AG09319 (cell line): ENCODE measurements at places on chromosomes 7 and 10.

DNA sequence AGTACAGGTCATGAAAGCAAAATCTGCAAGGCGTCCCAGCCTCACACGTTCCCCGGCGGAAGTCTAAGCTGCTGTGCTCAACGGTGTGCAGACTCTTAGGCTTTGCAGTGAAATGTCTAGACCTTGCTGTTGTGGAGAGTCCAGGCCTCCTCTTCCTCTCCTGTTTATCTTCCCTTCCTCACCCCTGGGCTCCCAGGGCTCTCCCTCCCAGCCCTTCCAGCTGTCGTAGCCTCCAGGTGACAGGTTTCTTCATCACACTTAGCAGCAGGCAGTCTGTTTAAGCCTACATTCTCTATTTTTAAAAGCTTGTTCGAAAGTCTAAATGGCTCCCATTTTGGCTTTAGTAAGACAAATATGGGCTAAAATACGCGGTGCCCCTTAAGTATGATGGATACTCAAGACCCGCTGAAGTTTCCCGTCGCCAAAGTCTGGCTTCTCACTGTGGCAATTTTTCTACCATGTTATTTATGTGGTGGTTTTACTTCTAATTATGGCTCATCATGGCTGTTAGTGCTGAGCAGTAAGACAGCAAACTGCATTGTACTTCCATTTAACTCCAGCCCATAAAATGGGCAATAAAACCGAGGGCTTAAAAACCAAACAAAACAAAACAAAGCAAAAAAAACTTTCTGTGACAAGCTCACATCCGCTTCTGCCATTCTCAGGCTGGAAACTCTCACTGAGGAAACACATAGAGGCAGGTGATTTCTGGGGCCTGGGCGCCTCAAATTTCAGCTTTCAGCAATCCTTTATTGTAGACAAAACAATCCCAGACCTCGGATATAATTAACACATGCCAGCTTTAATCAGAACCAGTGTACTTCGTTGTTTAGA lies 243.2 kb downstream of the SNX10 start:
- no peak for DNase-seq

GRCh38 chr10:53430127-53430891 lies 657.7 kb upstream of the MBL2 start:
- DNase-seq: no peak

GRCh38 chr7:94412762-94413322 lies 18.1 kb downstream of the COL1A2 start:
- DNase-seq: no peak

DNA sequence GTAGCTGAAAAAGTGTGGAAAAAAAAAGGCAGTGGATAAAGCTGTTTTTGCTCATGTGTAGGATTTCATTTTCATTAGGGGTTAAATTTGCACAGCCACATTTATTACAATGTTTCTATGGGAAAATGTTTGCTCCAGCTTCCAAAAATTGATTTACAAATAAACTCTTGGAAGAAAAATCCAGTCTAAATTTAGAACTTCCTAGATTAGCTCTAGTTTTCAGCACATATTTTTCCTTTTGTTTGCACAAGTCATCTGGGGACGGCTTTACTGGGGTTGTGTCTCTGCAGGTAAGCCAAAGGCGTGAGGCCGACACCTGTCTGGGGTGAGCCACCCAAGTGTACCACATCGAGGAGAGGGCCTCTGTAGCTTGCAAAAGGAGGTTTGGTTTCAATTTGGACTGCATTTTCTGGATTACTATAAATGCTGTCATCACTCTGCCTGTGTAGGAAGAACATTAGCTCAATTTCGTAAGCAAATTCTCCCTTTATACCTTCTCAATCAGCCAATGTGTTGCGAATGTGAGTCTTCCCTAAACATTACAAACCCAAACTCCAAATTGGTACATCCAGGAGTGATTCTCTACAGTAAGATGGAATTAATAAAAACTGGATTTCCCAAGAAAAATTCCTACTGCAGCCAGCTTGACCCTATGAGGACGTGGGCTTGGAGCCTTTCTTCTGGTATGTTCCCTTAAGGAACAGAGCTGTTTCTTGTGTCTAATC lies 89.5 kb upstream of the ZNF438 start:
- no peak for DNase-seq

GRCh38 chr7:5489991-5490536 lies 66.4 kb upstream of the TNRC18 start:
- DNase-seq: no peak

- no peak for DNase-seq
Observed at GRCh38 chr7:74606101-74606908, 51.2 kb upstream of the GTF2I start.

- no peak for DNase-seq
Observed at GRCh38 chr10:27197980-27198620, 42.5 kb downstream of the ACBD5 start.

- no peak for DNase-seq
Observed at GRCh38 chr10:551373-552252, 137.9 kb downstream of the DIP2C start.

DNA sequence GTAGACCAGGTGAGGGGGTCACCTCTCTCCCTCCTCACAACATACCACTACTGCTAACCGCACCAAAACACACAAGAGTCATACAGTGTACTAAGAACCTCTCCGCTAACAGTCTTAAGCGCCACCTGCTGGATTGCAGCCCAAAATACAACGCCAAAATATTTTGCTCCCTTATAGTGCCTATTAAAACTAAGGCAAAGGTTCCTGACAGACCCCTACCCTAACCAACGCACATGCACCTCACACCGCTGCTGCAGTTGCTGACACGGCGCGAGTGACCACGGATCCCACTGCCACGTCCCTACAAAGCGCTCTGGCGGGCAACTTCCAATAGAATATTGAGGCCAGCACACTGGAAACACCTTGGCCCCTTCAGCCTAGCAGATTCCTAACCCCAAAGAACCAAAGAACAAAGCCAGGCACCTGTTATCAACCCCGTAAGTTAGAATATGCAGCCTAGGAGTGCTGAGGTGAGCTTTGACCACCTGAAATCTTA lies 563.6 kb upstream of the SEMA3D start:
- peak; percentile 10 for DNase-seq

DNA sequence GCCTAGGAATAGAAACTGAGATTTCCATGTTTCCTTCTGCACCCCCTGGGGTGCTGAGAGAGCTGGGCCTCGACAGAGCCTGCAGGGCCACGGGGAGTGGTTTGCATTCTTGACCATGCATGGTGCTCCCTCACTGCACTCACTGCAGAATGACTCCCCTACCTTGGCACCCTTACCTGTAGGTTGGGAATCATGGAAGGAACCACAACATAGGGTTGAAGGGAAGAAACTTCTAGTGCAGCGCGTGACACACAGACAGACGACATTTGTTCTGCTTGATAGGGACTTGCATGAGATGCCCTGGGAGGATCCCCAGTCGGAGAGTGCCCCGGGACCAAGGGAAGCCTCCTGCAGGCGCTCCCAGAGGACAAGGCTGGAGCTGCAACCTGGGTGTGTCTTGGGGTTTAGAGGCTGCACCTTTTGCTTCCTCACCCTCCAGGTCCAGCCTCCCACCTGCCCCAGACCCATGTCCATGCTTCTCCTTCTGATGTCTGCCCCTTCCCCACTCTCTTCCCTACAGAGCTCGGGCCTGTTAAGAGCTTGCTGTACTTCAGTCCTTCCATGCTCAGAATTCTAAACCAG lies 245.2 kb downstream of the ABCA13 start:
- DNase-seq: no peak

DNA sequence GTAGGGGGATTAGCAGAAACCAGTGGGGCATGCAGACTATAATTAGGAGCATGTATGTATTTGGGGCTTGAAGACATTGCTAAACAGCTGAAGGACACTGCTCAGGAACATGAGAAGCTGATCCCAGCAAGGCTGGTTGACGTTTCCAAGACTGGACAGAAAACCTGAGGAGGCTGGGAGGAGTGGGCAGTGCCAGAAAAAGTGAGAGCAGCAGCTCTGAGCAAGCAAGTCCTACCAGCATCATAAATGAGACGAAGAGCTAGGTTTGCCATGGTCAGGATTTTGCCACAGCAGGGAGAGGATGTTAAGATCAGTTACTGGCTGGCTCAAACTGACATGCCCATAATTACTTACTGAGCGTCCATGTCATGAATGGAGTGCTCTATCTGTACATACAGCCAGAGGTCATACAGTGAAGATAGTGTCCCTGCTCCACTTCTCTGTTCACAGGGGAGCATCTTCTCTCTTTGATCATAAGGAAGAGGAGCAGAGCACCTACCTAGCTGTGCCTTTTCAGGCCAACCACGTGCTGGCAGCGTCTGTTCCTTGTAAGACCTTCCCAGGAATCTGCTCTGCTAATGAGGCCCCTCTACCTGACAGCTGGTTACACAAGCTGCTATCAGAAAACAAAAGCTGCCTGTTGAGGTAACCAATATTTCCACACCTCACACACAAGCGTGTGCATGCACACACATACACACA lies 44.7 kb downstream of the PDE1C start:
- no peak for DNase-seq

- DNase-seq: no peak
Observed at GRCh38 chr10:68163735-68164134, 54.4 kb downstream of the MYPN start.

DNA sequence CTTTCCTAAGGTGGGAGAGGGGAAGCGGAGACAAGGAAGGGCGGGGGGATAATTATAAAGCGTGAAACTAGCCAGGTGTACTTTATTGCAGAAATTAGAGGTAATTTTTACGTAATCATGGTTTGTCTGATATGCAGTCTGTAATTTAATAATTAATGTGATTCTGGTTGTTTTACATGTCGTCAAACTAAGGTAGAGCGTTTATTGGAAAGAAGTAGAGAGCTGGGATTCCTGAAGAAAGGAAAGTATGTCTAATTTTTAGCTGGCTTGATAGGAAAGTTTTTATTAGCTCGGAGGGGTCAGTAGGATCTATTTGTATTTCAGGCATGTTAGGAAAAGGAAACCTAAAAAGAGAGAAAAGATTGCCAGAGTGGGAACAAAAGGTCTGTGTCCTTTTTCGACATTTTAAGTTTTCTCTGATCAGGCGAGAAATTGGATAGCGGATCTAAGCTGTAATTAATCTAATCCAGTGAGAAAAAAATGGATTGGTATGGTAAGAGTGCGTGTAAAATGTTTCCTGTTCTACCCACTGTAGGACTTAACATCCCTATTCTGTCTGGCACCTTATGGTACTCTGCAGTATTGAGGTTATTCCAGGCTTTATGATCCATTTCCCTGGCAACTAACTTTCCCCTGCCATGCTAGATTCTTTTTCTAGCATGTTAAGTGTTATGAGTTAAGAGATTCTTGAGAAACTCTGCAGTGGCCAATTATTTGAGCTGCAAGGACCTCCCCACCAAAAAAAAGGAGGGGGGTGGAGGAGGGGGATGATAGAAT lies 1.4 kb downstream of the CELF2 start:
- DNase-seq: no peak

- DNase-seq: no peak
Observed at GRCh38 chr7:135939261-135939812, 37.8 kb downstream of the MTPN start.

DNA sequence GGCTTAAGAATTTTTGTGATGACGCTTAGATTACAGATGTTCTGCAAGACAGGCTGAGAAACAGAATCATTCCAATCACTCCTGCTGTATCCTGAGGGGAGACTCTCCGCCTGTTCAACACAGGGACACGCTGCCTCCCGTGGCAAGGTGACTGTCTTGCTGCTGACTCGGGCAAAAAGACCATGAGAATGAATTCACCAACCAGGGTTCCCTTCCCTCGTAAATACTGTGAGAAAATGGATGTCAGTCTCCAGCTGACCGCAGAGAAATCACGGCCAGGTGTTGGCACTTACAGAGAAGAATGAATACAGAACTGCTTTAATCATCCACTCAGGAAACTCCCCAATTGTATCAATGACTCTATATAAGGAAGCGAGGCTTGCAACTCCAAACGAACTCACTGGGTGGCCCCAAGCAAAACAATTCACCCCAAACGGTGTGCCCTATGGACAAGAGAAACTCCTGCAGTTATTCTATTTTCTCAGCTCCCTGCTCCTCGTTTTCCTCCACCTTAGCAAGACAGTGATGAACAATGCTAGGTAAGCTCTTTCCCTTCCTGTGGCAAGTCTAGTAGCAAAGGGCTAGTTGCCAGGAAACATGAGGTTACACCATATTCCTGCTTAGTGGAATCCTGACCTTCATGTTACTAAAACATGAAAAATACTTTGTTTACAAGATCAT lies 22.8 kb downstream of the GNA12 start:
- no peak for DNase-seq

DNA sequence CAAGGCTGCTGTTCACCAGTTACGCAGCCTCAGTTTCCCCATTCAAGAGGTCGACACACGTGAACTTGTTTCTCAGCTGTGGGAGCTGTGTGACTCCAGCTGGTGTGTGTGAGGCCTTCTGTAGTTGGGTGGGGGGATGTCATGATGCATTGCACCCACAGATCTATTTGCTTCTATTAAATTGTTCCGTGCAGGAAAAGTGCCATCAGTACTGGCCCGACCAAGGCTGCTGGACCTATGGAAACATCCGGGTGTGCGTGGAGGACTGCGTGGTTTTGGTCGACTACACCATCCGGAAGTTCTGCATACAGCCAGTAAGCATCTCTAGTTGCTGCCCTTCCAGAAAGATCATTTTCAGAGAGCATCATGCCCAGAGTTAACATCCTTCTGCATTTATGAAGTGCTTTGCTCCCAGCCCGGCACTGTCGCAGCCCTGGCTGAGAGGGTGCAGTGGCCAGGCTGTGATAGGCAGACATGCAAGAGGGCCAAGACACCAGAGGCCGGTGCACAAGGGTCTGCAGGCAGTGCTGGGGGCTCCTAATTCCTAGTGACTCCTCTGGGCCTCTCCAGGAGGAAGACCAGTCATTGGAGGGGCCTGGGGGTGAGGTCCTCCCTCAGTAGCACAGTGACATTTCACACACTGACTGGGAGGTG lies 60.2 kb downstream of the MKI67 start:
- no peak for DNase-seq

GRCh38 chr7:137919987-137920386 lies 73.2 kb upstream of the DGKI start:
- DNase-seq: no peak

DNA sequence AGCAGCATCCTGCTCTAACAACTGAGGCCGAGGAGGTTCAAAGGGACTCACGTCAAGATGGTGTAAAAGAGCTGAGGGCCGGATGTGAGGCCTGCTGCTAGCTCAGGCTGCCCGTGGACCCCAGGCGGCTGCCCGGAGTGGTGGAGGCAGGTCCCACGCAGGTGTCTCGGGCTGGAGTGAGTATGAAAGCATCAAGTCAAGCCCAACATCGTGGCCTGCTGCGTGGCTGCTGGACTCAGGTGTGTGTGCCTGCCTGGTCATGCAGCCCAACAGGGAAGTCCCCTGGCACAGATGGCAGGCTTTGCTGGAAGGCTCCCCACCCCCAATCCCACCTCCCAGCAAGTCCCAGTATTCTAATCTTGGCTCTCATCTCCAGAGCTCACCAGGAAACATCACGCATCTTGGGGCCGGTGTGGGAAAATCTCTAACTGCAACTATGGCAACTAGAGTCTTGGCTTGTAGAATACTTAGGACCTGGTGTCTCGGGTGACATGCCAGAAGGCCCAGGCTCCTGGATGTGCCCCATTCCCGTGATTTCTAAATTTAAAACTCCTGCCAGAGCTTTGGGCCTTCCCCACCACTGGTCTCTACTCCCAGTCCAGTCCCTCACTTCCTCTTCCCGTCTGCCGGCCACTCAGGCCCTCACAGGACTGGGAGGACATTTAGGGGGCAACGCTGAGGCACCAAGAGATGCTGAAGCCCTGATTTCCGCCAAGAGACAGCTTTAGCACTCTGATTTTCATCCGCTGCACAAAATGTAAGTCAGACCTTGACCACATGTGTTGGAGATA lies 85.9 kb downstream of the PRKAG2 start:
- no peak for DNase-seq
